ENCODE measurements at places on chromosomes 13 and 19.

DNA sequence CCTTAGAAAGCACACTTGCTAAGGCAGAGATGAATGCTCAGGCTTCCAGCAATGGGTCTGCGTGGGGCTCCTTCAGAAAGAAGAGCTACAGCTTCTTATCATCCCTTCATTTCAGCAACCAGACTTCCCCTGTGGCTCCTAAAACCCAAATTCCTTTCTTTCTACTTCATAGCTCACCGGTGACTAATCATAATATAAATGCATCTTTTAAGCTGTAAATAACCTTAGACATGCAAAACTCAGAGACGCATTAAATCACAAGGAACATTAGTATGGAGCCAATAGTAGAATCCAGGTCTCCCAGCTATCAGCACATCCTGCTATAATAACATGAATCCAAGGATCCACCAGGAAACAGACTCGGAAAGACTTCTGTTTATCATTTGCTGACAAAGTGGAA, 375.6 kb downstream of the COG6 start:
- no peak for DNase-seq

- DNase-seq: no peak
Measured at GRCh38 chr13:31168166-31168565, 6.5 kb upstream of the HSPH1 start.

- DNase-seq: no peak
Measured at GRCh38 chr13:95553581-95554385, 1.3 kb downstream of the CLDN10 start.

GRCh38 chr19:7550987-7551761, 15.7 kb downstream of the PNPLA6 start:
- no peak for DNase-seq

DNA sequence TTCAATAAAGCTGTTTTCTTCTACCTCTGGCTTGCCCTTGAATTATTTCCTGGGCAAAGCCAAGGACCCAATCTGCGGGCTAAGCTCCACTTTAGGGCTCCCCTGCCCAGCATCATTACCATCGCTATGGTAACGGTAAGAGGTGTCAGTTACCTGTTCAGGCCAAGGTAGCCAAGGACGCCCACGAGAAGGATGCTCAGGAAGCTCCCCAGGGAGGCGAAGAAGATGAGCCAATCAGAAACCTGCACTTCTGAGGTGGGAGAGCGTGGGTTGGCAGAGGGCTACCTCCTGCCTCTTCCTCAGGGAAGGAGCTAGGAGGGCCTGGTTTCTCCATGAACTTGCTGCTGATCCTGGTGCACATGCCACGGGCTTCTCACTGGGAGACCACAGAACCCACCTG, 24.7 kb downstream of the IL12RB1 start:
- DNase-seq: no peak

GRCh38 chr13:45826731-45827130, 24.8 kb downstream of the SIAH3 start:
- DNase-seq: no peak

- DNase-seq: no peak
Measured at GRCh38 chr19:35901055-35901644, 810 bp upstream of the NFKBID start.

DNA sequence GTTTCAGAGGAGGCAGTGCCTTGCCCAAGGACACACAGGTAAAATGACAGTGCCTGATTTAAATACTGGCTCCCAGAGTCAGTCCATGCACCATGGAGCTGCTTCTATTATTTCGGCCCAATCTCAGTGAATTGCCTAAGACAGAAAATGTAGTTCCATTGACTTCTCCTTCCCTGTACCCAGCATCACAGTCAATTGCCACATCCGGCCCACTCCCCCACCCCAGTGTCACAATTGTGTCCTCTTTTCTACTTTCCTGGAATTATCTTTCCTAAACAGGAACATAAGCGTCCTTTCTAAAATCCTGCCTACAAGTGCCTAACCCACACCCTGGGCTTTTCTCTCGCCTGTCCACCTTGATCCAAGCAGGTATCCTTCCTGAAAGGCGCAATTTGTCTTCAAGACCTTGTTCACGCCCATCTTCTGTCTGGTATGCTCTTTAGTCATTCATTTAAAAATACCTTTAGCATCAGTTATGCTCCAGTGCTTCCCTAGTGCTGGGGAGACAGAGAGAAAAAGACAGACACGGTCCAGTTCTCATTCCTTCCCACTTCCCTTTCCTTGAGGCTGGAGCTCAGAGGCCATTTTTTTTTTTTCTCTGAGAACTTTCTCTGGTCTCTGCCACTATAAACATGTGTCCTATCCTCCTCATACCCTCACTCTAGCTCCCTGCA, 411.4 kb downstream of the LIG4 start:
- no peak for DNase-seq

DNA sequence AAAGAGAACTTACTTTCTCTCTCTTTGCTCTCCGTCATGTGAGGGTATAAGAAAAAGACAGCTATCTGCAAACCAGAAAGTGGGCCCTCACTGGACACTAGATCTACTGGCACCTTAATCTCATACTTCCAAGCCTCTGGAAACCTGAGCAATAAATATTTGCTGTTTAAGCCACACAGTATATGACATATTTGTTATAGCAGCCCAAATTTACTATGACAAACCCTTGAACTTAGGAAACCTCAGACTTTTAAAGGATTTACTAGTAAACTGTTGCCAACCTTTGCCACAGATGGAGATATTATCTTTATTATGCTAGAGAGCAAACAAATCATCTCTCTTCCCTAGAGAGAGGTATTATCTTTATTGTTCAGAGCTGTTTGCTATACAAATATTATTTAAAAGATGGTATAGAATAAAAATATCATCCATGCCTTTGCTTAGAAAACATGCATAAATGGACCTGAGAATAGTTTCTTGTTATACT, 1446.1 kb downstream of the SLITRK1 start:
- DNase-seq: no peak

GRCh38 chr13:94623316-94623715, 21.7 kb downstream of the GPR180 start:
- no peak for DNase-seq
